Mucosa of descending colon (tissue), 3 donors: ENCODE measurements at places on chromosomes 4 and X.

DNA sequence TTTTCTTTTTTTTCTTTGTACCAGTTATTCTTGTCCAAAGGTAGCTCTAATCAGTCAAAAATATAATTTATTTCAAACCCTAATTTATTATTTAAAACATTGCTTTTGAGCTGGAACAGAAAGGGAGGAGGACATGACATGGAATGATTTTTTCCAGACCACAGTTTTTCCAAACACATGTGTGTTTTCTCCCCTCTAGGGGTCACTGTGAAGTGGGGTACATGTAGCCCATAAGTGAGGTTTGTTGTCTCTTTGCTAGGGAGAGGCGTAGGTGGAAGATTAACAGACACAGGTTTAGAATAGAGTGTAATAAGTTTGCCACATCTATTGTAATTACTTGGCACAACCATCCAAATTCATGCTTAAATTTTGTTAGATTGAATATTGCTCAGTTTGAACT, 83.0 kb downstream of the TNIP2 start:
- no peak for DNase-seq

DNA sequence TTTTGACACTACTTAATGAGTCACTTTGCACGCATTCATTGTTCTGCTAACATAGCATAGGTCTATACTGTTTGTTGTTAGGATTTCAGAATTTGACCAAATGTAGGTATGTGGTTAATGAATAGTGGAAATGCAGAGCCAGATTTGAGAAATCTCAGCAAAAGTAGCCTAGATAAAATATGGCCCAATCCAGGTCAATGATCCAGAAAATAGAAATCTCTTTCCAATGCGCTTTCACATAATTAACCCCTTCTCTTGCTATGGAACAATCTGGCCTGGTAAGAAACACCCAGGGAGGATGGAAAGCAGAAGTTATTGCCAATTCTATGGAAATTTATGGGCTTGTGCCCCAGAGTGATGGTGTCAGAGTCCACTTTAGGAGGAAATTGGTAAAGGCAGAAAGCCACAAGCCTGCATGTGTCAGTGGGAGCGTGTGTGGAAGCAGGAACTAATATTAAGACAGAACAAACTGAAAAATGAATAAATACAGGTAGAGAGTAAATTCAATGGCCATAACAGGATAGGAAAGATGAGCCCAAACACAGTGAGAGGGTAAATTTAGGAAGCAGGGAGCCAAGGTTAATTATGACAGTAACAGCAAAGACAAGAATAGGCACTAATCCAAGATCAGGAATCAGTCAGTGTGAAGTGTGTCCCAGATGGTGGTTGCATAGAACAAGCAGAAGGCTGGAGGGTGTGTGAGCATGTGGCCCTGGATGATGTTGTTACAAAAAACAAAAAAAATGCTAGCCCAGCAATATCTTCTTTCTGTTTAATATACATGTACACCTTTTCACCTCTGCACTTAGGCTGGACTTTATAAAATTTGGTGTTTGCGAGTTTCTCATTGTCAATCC, 102.9 kb downstream of the SYTL5 start:
- no peak for DNase-seq

GRCh38 chrX:14694611-14695010, 165.3 kb downstream of the GLRA2 start:
- DNase-seq = no peak

DNA sequence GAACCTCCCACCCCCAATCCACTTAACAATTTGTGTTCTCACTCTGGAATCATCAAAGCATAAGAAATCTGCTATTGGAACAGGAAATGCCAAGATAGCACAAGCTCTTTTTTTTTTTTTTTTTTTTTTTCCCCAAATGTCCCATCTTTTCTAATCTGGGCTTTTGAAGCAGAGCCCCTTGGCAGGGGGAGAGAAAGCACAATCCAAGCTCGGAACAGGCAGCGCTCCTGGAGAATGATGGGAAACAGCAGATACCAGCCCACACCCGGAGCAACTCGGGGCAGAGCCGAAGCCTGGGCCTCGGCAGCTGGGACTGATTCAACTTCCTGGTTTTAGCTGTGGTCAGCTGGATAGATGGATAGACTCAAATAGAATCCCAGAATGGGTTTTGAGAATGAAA, 235.1 kb downstream of the QDPR start:
- DNase-seq = peak; percentile 2

DNA sequence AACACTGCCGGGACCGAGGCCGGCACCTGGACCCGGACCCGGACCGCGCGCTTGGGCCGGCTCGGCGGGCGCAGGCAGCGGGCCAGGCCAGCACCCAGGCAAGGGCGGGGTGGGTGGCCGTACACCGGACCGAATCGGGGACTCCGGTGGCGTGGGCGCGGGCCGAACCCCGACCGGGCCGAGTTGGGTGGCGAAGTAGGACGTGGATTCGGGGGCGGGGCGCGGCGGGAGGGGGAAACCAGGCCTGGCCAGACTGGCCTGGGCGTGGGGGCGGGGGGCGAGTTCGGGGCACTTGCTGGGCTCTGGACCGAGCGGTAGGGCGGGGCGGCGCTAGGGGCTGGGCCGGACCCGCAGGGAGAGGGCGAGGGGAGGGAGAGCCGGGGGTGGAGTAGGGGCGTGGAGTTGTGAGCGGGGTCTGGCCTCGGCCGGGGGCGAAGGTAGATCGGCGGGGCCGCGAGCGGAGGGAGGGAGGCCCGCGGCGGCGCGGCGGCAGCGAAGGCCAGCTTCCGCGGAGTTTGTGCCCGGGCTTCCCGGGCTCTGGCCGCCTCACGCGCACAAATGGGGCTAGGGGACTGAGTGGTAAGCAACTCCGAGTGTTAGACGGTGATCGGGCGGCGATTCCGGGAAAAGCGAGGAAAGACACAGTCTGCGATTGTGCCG, 1.8 kb upstream of the BCORL1 start:
- DNase-seq = peak; percentile 74

- no peak for DNase-seq
Measured at GRCh38 chr4:154584259-154584658, 6.3 kb downstream of the FGA start.

DNA sequence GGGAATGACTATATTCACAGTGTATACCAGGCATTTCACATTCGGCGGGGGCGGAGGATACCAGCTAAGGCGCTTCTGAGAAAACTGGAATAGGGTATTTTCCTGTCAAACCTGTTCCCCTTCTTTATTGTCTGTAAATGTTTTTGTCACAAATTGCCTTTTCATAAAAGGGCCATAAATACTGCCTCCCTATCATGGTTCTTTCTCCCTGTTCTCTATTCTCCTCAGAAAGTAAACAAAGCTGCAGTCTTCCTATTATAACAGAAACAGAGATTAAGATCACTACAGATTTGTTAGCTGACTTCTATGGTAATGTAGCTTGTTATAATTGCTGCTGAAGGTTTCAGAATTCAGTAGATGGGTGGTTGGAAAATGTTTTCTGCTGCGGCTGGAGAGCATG, 32.2 kb downstream of the MID2 start:
- DNase-seq = no peak

GRCh38 chr4:61532336-61533000, 332.3 kb downstream of the ADGRL3 start:
- no peak for DNase-seq

GRCh38 chr4:99800332-99801004, 16.2 kb upstream of the DAPP1 start:
- DNase-seq = no peak

- no peak for DNase-seq
Measured at GRCh38 chr4:95155759-95156451, 392.9 kb downstream of the UNC5C start.

GRCh38 chr4:170705907-170706306, 616.2 kb upstream of the AADAT start:
- DNase-seq = no peak

GRCh38 chr4:99310389-99310788, 10.8 kb downstream of the ADH1B start:
- DNase-seq = no peak

DNA sequence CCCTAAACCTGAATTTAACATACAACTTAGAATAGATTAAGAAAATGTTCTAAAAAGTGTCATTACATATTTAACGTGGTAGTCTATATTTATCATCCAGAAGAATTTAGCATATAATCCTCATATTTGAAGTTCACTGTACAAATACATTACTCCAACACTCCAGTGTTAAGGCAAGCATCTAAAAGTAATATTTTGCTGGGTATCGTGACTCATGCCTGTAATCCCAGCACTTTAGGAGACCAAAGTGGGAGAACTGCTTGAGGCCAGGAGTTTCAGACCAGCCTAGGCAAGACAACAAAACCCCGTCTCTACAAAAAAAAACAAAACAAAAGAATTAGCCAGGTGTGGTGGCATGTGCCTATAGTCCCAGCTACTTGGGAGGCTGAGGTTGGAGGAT, 24.8 kb downstream of the LRBA start:
- DNase-seq = no peak

DNA sequence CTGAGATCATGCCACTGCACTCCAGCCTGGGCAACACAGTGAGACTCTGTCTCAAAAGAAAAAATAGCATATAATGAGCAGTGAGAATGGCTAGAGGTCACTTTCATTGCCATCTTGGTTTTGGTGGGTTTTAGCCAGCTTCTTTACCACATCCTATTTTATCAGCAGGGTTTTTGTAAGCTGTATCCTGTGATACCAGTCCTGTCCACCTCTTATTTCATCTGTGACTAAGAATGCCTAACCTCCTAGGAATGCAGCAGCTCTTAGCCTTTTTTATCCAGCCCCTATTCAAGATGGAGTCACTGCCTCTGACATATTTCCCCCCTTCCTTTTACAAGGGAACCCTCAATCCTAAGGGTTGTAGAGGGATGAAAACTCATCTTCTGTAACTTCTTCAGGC, 26.1 kb upstream of the IGFBP7 start:
- DNase-seq = no peak

DNA sequence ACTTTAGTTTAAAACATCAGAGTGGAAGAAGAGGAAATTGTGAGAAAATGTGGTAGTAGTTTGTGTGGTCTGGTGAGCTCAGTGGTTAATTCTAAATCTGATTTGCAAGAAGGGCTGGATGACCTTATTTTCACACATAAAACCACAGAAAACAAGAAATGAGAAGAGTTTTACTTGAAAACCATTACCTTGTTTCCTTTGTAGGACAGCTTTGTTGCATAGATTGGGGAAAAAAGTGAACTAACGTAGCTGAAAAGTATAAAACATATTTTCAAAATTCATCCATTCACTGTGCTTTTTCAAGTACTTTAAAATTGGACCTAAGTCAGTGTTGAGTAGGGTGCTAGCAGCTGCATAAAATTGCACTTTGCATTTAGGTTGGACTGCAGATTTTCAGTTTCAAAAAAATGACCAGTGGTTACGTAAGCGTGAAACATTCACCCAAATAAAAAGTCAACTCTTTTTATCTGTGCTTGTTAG, 211.3 kb downstream of the ARHGAP10 start:
- DNase-seq = no peak

- DNase-seq = peak; percentile 16
Measured at GRCh38 chr4:80138551-80139538, 58.5 kb upstream of the PRDM8 start.

DNA sequence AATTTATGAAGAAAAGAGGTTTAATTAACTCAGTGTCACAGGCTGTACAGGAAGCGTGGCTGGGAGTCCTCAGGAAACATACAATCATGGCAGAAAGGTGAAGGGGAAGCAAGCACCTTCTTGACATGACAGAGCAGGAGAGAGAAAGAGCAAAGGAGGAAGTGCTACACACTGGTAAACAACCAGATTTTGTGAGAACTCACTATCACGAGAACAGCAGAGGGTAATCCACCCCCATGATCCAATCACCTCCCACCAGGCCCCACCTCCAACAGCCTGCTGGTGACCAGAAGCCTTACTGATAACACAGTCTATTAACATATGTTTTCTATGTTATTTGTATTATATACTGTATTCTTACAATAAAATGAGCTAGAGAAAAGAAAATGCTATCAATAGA, 254.8 kb downstream of the PCDH10 start:
- no peak for DNase-seq

- no peak for DNase-seq
Measured at GRCh38 chrX:75230296-75230695, 43.6 kb upstream of the UPRT start.

DNA sequence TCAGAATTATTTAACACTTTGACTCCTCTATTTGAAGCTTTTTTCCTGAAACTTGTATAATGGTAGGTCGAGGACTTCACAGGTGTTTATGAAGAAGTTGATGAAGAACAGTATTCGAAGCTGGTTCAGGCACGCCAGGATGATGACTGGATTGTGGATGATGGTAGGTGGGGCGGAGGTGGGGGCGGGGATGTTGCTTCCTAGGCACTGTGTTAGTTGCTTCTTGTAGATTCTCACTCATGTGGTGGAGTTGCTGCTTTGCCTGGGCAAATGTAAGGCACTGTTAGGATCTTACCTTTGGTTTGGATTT, 9.4 kb downstream of the POLA1 start:
- no peak for DNase-seq

DNA sequence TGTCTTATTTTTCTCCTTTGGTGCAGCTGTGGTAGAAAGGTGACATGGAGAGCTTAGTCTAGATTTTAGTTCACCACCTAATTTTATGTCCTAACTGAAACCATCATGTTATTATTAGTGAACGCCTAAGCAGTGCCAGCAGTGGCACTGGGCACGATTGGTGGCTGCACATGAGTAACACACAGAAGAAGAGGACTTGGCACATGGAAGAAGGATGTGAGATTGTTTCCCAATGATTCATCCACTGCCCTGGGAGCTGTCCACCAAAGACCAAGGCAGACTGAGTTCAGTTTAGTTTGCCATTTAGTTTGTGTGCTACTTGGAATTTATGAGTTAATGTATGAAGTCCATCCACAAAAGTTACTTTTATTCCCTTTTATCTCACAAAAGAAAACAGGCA, 68.1 kb upstream of the NAP1L5 start:
- DNase-seq = no peak

DNA sequence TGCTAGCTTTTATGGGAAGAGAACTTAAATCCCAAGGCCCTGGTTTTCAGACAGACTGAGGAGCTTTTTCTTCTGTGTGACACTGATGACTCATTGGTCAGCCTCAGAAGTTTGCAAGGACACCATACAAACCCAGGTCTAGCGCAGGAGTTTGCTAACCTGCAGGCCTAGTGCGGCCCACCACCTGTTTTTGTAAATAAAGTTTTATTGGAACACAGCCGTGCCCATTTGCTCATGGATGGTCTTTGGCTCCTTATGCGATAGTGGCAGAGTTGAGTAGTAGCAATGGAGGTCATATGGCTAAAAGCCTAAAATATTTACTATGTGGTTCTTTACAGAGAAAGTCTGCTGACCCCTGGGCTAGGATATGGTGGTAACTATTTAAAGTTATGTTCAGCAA, 98.3 kb downstream of the STOX2 start:
- DNase-seq = no peak

DNA sequence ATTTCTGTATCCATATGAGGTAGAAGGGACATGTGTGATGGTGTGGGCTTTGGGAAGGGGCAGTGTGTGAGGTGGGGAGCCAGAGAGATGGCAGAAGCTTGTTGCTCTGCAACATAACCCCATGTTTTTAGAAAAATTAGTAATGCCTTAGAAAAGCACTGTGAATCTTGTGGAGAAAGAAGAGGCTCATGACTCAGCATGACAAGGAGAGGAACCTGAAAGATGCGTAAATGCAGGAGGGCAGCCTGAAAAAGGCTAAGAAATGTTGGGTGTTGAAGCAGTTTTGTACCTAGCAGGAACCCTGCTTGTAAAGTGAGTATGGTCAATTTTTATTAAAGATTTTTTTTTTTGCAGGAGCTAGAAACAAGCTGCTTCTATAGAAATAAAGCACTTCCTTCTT, 59.8 kb downstream of the ARSJ start:
- DNase-seq = no peak
